ENCODE measurements at places on chromosomes 4 and X.

GRCh38 chr4:1746265-1746691 is 25.0 kb downstream of the TACC3 start:
- DNase-seq = peak; percentile 76

DNA sequence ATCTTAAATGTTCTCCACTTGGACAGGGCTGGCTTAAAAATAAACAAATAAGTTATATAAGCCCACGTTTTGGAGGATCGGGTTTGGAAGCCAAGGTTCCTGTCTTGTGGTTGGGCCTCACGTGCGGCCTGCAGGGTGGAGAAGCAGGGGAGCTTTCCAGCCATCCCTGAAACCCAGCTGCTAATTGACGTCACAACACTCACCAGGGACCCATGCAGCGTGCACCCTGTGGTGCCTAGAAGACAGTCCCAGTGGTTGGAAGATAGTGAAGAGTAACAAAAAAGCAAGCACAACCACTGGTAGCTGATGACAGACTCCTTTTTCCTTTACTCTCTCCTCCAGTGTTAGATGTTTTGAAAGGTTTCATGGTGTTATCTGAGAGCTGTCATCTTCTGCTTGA is 142.0 kb upstream of the RBPJ start:
- no peak for DNase-seq

- DNase-seq = no peak
Measured at GRCh38 chr4:77699731-77700210, 94.2 kb downstream of the CXCL13 start.

- no peak for DNase-seq
Measured at GRCh38 chr4:115272185-115272584, 158.8 kb upstream of the NDST4 start.

GRCh38 chrX:133415276-133416105 is at the start of gene GPC4:
Gene GPC4 (minus strand): TSS chrX:133415489. CDS start chrX:133414965, 524 bp downstream.
- no peak for DNase-seq

- DNase-seq = no peak
Measured at GRCh38 chrX:118239178-118239870, 106.6 kb upstream of the WDR44 start.

GRCh38 chr4:18636001-18636585 is 614.5 kb upstream of the LCORL start:
- DNase-seq = no peak

DNA sequence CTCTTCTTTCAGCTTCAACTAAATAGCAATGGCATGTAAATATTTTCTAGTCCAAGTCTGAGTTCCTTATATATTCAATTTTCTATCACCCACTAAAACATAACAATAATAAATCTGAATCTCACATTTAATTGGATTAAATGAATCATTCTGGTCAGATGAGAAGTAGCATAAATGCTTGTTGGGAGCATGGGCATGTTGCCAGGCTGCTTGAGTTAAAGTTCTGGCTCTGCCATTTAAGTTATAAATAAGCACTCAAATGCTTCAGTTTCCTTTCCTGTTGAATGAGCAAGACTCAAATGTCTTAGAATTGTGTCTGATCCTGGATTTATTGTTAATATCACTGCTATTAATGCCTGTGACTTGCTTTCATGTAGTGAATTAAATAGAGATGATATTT is 496.3 kb downstream of the STPG2 start:
- no peak for DNase-seq

GRCh38 chrX:47030339-47030738 is 47.9 kb upstream of the RGN start:
- DNase-seq = no peak

GRCh38 chr4:100907465-100908454 is 389.9 kb upstream of the EMCN start:
- DNase-seq = no peak

DNA sequence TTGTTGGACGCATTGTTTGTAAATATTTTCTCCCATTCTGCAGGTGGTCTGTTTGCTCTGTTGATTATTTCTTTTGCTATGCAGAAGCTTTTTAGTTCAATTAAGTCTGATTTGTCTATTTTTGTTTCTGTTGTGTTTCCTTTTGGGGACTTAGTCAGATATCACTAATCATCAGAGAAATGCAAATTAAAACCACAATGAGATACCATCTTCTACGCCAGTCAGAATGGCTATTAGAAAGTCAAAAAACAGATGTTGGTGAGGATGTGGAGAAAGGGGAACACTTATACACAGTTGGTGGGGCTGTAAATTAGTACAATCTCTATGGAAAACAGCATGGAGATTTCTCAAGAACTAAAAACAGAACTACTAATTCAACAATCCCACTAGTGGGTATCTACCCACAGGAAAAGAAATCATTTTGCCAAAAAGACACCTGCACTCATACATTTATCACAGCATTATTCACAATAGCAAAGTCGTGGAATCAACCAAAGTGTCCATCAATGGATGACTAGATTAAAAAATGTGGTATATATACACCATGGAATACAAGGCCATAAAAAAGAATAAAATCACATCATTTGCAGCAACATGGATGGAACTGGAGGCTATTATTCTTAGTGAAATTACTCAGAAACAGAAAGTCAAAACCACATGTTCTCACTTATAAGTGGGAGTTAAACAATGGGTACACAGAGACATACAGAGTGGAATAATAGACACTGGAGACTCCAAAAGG is 8.1 kb downstream of the COQ2 start:
- DNase-seq = no peak

DNA sequence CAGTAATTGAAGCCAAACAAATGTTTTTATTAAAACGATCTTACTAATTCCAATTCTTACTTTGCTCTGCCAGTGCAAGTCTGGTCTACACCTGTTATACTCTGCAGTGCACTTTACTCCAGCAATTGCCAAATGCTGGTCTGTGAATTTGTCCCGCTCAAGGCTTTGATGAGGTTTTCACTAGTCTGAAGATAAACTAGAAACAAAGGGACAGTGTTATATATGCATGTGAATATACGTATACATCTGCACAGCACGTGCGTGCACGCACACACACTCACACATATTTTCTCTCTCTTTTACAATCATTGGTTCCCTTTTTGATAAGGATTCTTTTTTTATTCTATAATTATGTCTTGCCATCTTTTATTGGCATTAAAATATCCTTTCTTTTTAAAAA is 88.5 kb upstream of the LCORL start:
- no peak for DNase-seq

- DNase-seq = no peak
Measured at GRCh38 chrX:18543738-18544137, 118.3 kb downstream of the CDKL5 start.

GRCh38 chr4:42501624-42502401 is 104.5 kb downstream of the SHISA3 start:
- no peak for DNase-seq

- no peak for DNase-seq
Measured at GRCh38 chr4:111849746-111850284, 295.4 kb upstream of the FAM241A start.

GRCh38 chr4:32826169-32826568 is 2106.0 kb downstream of the PCDH7 start:
- no peak for DNase-seq

GRCh38 chrX:261167-261918 is 19.8 kb upstream of the PLCXD1 start:
- no peak for DNase-seq

GRCh38 chr4:176709417-176709816 is 83.3 kb downstream of the VEGFC start:
- no peak for DNase-seq

DNA sequence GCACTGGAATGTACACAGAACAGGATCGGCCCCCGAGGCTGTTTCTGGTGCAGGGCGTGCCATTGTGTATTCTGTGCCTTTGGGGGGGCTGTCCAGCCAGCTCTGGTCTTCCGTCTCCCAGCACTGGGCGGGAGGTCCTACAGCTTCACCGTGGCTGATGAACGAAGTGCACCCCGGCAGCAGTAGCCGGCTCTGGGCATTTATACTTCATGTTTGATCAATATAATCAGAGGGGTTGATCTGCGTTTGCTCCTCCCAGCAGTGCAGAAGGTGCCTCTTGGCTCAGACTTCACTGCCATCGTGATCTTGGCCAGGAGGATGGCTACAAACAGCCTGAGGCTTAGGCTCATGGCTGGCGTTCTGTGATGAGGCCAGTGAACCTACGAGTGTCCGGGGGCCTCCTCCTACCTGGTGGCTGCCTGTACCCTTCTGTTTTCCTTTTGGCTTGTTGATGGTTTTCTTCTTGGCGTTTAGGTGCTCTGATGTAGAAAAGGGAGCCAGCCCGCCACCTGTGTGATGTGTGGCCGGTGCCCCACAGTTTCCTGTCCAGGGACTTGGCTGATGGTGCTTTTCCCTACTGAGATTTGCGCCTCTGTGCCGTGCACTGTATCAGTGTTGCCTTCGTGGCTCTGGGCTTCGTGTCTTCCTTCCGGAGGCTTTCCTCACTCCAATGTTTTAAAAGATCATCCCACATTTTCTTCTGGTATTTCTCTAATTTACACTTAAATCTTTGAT is 31.2 kb upstream of the HGFAC start:
- DNase-seq = no peak

DNA sequence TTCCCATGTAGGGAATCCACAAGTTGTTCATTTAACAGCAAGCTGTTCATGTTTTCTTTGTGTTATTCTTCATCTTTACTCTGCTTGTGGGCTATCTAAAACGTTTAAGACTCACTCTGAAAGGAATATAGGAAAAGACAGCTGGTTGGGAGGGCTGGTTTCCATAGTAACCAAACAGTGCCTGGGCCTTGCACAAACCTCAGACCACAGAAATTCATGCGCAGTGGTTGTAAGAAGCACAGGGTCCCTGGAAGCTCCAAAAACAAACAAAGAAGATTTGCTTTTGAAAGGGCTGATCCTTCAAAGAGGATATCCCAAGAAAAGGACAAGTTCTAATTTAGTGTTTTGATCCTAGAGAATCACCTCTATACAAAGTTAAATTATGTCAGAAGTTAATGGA is 7.8 kb downstream of the SERTM2 start:
- DNase-seq = no peak

Measured in activated gamma-delta T cell treated with anti-CD3 and anti-CD28 coated beads, Interleukin-2, amount 50 U/mL, for 16 hours (primary cell).